ENCODE measurements at places on chromosomes 16 and 17. TPM values are rescaled to one million over a fixed set of nuclear protein-coding genes. Genes with fewer than 3 reads are reported as not detected.

- DNase-seq: no peak
These were observed 1.3 kb downstream of the MSLN start for GRCh38 chr16:761625-762513.

DNA sequence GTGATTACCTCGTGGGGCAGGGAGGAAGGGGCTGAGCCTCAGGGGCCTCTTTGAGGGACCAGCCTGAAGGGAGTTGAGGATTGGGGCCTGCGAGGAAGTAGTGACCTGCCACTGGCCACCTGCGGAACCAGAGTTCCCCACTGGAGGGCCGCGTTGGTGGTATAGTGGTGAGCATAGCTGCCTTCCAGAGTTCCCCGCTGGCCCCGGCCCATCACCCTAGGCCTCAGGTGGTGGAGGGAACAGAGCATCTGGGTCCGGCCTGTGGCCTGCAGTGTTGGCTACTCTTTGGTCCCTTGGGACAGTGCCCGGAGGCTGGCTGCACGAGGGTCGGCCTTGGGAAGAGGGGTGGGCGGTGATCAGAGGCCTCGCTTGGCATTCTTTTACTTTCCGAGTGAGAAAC, 20.5 kb downstream of the MGAT5B start:
- no peak for DNase-seq

DNA sequence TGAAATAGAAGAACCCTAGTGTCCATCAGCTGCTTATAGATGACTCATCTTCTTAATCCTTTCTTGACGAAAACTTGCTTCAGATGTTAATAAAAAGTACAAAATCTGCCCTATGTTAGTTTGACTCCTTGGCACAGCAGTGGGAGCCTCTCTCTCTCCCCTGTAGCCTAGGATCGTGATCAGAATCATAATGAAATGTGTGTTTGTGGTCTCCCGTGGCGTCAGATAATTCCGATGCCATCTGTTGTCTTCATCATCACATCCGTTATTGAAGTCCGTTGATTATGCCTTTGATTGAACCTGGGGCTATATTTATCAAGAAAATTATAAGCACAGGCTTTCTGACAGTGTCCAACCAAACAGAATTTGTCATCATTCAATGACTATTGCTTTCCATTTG, 102.5 kb downstream of the BMERB1 start:
- DNase-seq: no peak

- no peak for DNase-seq
These were observed 7.6 kb upstream of the MARVELD3 start for GRCh38 chr16:71618429-71618828.

DNA sequence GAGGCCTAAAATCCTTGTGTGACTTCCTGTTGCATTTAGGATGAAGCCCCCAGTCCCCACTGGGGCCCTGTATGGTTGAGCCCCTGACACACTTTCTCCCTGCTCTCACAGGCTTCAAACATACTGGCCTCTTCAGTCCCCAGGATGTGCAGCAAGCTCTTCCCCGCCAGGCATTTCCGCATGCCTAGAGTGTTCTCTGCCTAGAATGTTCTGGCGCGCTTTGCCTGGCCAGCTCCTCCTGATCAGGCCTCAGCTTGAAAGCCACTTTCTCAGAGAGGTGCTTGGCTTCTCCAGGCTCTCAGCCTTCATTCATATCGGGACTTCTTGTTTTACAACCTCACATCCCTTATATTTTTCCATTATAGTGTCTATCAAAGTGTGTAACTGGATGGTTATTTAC, 123.7 kb downstream of the SPACA3 start:
- no peak for DNase-seq

DNA sequence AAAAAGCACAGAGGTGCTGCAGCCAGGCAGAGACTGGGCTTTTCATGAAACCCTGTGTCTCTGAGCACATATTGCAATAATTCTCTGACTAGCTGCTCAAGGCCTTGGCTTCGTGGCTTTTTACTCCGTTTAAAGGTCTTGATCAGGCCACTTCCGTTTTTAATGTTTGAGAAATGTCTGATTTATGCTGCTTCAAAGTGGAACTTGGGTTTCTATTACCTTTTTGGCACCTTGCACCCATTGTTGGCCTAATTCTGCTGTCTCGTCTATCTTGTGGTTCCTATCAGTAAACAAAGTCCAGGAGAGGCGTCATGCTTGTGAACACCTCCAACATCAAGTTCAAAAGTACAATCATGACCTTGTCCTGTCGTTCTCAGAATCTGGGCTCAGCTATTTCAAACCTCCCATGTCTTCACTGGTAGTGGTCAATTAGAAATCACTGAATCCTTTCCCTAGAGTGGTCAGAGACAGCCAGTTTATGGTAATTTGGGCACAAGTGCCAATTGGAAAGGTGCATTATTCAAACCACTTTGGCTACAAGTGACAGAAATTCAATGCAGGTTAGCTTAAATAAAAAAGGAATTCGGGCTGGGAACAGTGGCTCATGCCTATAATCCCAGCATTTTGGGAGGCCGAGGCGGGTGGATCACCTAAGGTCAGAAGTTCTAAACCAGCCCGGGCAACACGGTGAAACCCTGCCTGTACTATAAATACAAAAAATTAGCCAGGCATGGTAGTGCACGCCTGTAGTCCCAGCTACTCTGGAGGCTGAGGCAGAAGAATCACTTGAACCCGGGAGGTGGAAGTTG, 33.3 kb upstream of the METTL9 start:
- no peak for DNase-seq

DNA sequence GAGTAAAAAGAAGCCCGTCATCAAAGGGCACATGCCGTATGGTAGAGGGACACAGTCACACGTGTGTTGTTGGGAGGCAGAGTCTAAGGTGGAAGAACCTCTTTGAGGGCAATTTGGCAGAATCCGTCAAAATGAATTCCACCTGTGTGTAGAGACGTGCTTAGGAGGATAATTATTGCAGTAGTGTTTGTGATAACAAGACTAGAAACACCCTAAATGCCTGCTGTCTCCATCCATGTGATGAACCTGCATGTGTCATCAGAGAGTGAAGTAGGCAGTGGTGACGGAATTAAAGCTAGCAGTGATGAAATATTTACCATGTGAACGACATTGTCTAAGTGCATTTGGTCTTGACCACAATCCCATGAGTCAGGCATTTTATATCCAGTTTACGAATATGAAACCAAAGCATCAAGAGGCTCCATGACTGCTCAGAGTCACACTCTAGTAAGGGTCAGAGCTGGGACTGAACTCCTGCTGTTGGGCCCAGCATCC, 61.3 kb upstream of the ADORA2B start:
- DNase-seq: peak; percentile 94

GRCh38 chr17:13725288-13725990, 123.7 kb upstream of the HS3ST3A1 start:
- DNase-seq: peak; percentile 44

DNA sequence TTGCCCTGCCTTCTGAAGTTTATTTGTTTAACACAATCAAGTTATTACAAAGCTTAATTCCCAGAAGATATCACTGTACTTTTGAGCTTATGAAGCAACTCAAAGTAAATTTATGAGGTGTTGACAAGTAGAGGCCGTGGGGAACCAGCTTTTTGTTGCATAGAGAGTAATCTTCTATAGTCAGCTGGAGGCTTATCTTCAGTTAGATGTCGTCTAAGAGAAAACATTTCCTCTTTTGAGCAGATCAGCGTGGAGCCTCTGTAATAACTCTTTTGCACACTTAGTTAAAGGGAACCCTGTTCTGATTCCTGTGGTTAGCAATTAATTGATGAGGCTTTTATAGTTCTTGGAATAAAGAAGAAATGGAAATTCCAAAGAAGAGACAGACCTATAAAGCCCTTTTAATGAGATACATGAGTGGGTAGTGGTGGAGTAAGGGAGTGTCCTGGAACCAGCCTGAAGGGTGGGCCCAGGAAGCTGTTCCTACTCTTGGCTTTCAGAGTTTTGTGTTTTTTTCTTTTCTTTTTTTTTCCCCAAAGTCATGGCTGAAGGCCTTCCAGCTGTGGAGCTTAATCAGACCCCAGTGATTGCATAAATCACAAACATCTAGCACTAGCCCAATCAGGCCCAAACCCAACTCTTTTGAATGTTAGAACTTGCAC, 28.9 kb upstream of the MAP3K14 start:
- DNase-seq: peak; percentile 99

GRCh38 chr16:80852261-80852872, 48.0 kb upstream of the CDYL2 start:
- peak; percentile 56 for DNase-seq

- DNase-seq: peak; percentile 93
These were observed 6.0 kb upstream of the KRT38 start for GRCh38 chr17:41446806-41447205.

DNA sequence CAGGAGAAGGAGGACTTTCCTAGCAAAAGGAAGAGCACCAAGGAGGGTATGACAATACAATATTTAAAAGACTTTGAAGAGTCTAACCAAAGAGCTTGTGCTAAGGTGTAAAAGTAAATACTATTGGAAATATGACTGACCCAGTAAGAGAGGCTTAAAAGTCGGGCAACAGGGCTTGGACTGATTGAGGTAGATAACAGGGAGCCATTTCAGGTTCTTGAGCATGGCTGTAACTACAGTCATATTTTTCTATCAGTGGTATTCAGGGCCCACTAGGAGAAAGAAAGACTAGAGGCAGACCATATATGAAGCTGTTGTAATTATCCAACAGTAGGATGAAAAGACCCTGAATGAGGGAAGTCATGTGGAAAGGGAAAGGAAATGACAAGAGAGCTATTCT, 62.3 kb downstream of the SMURF2 start:
- DNase-seq: no peak

DNA sequence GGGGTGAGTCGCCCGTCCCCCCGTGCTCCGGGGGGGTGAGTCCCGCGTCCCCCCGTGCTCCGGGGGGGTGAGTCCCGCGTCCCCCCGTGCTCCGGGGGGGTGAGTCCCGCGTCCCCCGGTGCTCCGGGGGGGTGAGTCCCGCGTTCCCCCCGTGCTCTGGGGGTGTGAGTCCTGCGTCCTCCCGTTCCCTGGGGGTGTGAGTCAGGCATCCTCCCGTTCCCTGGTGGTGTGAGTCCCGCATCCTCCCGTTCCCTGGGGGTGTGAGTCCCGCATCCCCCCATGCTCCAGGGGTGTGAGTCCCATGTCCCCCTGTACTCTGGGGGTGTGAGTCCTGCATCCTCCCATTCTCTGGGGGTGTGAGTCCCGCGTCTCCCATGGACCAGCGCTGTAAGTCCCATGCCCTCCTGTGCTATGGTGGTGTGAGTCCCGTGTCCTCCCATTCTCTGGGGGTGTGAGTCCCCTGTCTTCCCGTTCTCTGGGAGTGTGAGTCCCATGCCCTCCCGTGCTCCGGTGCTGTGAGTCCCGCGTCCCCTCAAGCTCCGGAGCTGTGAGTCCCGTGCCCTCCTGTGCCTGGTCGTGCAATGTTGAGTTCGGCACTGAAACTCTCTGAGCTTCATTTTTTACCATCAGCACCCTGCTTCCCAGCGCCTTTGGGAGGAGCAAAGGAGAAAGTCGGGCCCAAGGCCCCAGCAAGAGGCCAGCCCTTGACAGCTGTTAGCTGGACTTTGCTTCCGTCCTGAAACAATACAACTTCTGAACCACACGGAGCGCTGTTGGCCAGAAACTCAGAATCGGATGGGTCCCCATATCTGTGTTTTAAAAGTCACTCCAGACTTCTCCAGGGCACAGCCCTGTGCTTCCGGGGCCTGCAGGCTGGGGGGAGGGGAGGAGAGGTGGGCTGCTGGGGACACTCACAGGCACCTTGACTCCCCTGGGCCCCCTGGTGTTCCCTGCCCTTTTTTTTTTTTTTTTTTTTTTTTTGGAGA, 11.5 kb upstream of the ZC3H18 start:
- DNase-seq: peak; percentile 64

GRCh38 chr17:50036455-50037261, 19.3 kb upstream of the ITGA3 start:
- no peak for DNase-seq

- peak; percentile 74 for DNase-seq
These were observed 38.4 kb downstream of the RANBP10 start for GRCh38 chr16:67767953-67768352.

- peak; percentile 80 for DNase-seq
These were observed 72.7 kb downstream of the SMG6 start for GRCh38 chr17:2230877-2231276.

DNA sequence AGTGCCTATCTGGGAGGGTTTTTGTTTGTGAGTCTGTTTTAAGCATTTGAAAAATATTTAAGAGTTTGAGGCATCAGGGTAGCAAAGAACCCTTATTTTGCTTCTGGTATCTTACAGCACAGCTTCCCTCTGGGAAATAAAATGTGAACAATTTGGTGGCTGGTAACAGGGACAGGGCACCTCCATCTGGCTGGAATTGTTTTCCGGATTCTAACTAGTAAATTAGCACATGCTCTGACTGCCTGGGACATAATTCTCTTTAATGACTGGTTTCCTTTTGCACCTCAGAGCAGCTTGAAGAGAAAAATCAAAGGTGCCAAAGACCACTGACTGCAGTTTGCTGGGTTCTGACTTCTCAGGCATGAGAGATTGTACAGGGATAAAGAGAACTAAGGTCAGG, 469.1 kb downstream of the GRIN2A start:
- no peak for DNase-seq

GRCh38 chr17:28901866-28902818, 737 bp downstream of the DHRS13 start:
- DNase-seq: no peak

DNA sequence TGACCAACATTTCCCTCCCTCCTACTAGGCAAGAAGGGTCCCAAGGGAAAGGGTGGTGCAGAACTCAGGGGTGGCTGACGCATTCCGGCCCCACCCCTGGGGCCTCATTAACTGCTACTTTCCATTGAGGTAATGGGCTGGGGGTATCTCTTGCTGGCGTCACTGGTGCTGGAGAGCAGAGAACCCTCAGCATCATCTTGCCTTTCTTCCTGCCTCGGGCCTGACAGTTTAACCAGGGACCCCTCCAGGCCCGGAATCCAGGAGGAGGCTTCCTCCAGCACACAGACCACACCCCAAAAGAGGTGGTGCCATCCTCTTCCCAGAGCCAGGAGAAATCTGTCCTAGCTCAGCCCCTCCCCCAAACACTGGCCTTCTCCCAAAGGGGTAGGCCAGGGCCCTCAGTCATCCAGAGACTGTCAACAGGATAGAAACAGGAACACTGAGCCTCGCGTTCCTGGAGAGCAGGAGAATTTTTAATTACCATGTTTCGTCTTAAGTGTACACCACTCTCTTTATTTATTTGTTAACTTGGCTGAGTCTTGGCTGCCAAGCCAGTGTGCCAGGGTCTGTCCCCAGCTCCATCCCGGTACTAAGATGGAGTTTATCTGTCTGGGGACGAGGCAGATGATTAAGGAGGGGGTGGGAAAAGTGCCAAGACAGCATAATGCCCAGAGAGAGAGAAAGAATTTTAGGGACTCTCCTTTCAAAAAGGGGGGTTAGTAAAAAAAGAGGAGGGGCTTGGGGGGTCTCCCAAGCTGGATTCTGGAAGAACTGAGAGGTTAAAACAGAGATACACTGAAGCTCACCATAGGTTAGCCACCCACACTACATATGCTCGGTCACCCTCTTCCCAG, 5.1 kb downstream of the ETV4 start:
- peak; percentile 64 for DNase-seq

ACSM2A gene
- total RNA-seq: not detected

CDH16 gene
- total RNA-seq: not detected

PRR29 gene
- total RNA-seq: under 0.01 TPM

AFMID gene
- total RNA-seq: 21.6 TPM

SEPTIN12 gene
- total RNA-seq: not detected

DRC7 gene
- total RNA-seq: not detected

KRTAP9-2 gene
- not detected for total RNA-seq

HSD17B1 gene
- total RNA-seq: 3.5 TPM

PRR11 gene
- 11.2 TPM for total RNA-seq

HOXB8 gene
- not detected for total RNA-seq

TEX19 gene
- total RNA-seq: under 0.01 TPM

ARHGAP23 gene
- total RNA-seq: 53.8 TPM

GEMIN4 gene
- total RNA-seq: 9.3 TPM

KRTAP4-5 gene
- not detected for total RNA-seq
